ENCODE measurements at places on chromosomes 13 and 19.

DNA sequence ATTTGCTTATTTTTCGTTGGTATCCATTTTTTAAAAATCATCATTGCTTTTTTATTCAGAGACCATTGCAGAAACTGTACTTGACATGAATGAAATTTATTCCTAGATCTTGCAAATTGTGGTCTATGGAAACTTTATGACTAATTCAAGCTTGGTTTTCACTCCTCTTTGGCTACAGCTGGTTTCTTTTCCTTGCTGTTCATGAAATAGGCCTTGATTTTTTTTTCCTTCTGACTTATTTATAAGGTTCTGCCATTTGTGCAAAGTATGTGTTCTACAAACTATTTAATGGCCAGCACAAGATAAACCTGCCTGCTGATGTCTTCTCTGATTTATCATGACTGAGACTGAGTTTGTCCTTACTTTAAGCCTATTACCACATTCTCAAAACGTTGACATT lies 764.0 kb upstream of the SLITRK5 start:
- DNase-seq: no peak

DNA sequence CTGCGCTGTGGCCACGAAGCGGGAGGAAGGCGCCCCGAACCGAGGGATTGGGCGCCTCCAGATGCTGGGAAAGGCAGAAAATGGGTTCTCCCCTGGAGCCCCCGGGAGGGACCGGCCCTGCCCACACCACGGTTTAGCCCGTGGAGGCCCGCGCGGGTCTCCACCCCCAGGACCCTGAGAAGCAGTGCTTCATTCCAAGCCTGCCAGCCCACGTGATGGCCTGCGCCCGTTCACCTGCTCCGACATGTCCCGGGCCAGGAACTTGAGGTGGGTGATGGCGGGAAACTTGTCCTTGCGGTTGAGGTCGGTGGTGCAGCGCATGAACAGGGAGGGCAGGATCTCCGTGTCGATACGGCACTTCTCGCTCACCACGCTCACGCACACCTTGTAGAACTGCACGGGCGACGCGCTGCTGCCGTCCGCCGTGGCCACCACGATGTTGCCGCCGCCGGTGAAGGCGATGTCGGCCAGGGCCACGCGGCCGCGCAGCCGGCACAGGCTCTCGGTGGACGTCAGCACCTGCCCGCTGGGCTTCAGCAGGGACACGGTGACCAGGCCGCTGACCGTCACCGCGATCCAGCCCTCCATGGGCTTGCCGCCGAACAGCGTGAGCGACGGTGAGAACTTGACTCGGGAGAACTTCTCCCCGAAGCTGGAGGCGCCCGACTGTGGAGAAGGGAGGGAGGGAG lies 7.3 kb downstream of the MED16 start:
- no peak for DNase-seq

- DNase-seq: no peak
These were observed at the start of gene OR7D4 for GRCh38 chr19:9219489-9219888. Gene OR7D4 (minus strand): TSS chr19:9219589. CDS start chr19:9214837, 4,752 bp downstream.

DNA sequence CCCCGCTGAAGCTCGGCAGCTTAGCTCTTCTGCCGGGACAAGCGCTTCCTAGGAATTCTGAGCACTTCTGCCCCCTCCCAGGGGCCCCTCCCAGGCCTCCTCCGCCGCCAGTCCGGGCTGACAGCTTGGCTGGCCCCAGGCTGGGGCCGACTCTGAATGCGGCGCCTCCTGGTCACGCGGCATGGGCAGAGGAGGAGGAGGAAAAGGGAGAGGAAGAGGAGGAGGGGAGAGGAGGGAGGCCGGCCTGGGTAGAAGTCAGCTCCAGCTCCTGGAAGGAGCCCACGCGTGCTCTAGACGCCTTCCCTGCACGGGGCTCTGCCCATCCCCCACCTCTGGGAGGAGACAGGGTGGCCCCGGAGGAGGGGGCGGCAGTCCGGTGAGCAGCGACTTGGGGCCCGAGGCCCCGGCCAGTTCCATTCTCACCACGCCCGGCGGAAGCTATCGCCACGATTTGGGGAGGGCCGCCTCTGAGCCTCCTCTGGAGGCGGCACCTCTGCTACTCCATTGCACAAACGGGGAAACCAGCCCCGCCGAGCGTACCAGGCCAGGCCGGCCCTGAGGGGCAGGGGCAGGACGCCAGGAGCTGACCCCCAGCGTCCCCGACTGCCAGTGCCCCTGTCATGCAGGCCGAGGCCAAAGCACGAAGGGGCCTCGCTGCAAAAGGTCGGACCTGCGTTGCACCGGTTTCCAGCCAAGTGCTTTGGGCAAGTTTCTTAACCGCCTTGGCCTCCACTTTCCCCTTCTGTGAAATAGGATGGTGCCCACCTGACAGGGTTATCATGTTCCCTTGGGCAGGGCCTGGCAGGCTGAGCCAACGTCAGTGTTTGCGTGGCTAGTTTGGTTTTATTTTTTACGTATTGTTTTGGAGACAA lies 31.6 kb downstream of the CCNE1 start:
- no peak for DNase-seq

DNA sequence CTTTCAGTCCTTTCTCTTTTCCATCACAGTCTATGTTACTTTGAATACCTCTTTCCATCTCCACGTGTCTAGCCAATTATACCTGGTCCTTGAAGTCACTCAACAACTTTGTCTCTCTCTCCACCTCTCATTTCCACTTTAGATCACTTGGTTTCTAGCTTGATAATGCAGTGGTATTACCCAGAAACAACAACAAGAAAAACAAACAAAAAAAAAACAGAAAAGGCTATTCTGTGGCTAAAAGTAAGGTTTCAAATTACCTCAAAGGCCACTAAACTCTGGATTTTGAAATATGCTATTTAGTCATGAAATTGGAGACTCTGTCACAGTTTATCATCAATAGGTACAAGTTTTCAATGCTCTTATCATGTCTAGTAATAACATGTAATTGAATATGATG lies 184.8 kb downstream of the PCDH9 start:
- DNase-seq: no peak

DNA sequence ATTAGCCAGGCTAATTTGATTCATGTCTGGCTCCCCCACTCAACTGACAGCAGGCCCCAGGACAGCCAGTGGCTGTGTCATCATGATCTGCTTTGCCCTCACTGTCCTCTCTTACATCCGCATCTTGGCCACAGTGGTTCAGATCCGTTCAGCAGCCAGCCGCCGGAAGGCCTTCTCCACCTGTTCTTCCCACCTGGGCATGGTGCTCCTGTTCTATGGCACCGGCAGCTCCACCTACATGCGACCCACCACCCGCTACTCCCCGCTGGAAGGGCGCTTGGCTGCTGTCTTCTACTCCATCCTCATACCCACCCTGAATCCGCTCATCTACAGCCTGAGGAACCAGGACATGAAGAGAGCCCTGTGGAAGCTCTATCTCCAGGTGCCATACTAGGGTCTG lies 79.7 kb downstream of the PEG3 start:
- DNase-seq: no peak

Measured in stimulated activated CD4-positive, alpha-beta T cell treated with anti-CD3 and anti-CD28 coated beads, Interleukin-4, amount 100 ng/mL, for 4 hours (primary cell).